ENCODE measurements at places on chromosomes 2 and 18.

DNA sequence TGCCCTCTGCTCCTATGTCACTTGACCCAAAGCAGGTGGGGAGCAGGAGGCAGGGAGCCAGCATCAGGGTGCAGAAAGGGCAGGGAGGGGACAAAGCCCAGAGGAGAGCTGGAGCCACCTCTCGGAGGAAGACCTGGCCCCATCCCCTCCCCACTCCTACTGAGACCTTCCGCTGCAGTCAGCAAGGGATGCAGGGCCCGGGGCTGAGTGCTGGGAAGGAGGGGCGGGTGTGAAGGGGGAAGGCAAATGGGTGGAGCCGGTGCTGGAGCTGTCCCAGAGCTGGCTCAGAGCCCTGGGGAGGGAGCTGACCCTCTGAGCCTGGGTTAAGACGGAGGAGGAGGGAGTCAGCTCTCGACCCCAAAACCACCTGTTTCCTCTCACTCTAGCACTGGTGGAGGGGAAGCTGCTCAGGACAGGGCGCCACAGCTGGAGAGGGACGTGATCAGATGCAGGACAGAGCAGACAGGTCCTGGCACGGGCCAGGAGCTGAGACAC lies 33.8 kb downstream of the HS1BP3 start:
- no peak for DNase-seq

GRCh38 chr2:2507417-2507997 lies 176.4 kb upstream of the MYT1L start:
- DNase-seq = no peak

- DNase-seq = no peak
Observed at GRCh38 chr2:168348076-168348475, 100.7 kb upstream of the STK39 start.

GRCh38 chr2:53756644-53757043 lies 11.0 kb upstream of the CHAC2 start:
- no peak for DNase-seq

- DNase-seq = no peak
Observed at GRCh38 chr18:31438402-31438801, 9.1 kb upstream of the DSG3 start.

GRCh38 chr2:17306706-17307105 lies 211.5 kb downstream of the RAD51AP2 start:
- no peak for DNase-seq

GRCh38 chr18:22694954-22695353 lies 238.2 kb upstream of the RBBP8 start:
- DNase-seq = no peak

DNA sequence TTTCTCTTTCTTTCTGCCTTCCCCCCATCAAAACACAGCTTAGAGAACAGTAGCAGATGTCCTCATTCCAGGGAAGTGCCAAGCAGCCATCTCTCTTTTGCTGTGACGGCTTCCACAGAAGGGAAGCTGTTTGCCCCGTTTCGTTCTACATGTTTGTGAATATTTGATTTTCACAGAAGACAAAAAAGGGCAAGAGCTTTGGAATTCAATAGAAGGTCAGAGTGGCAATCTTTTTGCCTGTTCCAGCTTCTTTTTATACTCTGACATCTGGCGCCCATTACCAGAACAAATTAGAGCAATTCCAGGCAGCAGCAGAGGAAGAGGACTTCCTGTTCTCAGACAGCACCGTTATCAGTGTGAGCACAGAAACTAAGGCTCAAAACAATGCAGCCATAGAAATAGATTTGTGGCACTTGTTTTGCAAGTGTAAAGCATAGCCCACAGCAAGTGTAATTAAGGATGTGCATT lies 79.0 kb upstream of the CDH19 start:
- no peak for DNase-seq

- no peak for DNase-seq
Observed at GRCh38 chr2:181499231-181499630, 42.0 kb downstream of the ITGA4 start.

- DNase-seq = no peak
Observed at GRCh38 chr2:57075226-57075625, 891.4 kb downstream of the CCDC85A start.

DNA sequence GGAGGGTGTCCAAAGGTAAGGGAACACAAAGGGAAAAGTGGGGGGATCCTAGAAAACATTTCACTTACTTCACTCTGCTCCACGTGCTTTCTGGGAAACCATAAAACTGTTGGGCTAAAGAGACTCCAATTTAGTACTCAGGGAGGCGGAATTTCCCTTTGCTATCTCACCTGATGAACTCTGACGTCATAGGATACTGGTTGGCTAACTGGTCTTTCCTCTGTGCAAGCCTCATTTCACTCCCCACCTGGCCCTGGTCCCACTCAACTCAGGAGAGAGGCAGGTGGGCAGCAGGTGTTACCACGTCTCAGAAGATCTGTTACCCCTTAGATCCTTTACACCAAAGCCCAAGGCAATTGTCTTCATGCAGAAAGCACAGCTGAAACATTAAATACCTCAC lies 51.8 kb upstream of the PMAIP1 start:
- DNase-seq = no peak

- DNase-seq = no peak
Observed at GRCh38 chr2:173104156-173104555, 28.5 kb downstream of the MAP3K20 start.

DNA sequence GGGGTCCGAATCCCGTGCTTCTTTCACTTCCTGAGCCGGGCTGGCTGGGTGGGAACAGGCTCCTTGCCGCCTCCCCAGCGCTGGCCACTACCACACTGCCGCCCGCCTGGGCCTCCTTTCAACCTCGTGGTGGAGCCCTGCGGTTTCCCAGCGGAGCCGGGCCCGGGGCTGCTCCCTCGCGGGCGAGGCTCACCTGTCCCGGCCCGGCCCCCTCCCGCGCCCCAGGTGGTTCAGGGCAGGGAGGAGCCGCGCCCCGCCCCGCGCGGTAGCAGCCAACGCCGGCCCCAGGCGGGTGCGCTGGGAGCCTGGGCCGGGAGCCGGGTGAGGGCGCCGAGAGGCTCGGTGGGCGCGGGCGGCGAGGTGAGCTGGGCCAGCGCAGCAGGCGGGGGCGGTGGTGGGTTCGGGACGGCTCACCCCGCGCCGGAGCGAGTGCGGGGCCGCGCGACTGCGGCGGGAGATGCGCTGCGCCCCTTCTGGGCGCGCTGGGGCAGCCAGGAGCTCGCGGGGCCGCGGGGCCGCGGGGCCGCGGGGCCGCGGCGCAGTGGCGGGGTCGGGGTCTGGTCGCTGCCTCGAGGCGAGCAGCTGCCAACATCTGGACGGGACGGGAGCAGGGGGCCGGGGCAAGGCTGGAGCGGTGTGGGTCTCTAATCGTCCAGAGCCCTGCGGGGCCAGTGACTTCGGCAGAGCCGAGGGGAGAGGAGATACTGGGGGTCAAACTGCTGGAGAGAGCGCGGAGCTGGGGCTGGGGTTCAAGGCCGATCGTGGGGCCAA lies at the start of gene LYPD6B:
Gene LYPD6B, plus strand, starts transcription at position 258 of the 771 bp plus-strand sequence. CDS start 92,250 bp downstream, outside the sequence.
- no peak for DNase-seq

GRCh38 chr2:47219970-47220369 lies 64.9 kb upstream of the STPG4 start:
- no peak for DNase-seq

DNA sequence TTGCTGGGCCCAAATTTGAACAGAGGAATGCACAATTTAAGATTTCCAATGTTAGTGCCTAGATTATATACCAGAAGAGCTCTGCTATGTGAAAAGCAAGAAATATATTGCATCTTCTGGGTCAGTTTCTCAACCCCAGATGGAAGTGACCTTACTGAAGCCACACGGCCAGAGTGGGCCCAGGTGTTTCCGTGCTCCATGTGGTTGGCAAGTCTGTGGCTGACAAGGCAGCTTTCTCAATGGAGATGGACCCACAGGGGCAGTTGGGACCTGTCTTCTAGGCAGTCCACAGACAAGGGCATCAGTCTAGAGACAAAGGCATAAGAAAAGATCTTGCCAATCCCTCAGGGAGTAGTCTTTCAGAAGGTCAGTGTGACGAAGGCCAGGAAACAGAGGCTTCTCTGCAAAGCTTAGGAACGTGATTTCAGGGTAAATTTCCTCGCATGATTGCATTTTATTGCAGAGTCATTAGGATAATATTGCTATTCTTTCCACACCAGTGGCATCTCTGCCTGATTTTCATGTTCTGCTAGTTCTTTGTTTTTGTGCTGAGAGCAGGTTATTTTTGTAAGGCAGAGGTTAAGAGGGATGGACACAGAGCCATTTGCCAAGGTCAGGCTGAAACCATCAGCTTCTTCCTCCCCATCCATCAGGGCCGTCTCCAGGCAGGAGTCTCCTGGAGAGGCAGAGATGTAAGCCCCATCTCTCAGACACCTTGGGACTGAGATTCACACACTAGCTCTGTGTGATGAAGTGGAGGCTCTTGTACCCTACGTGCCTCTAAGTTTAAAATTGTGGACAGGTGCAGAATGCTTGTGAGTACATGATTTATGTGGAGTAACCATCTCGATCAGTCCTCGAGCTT lies 202.1 kb downstream of the ANKRD30B start:
- no peak for DNase-seq

GRCh38 chr2:59866436-59866835 lies 687.0 kb downstream of the BCL11A start:
- no peak for DNase-seq

DNA sequence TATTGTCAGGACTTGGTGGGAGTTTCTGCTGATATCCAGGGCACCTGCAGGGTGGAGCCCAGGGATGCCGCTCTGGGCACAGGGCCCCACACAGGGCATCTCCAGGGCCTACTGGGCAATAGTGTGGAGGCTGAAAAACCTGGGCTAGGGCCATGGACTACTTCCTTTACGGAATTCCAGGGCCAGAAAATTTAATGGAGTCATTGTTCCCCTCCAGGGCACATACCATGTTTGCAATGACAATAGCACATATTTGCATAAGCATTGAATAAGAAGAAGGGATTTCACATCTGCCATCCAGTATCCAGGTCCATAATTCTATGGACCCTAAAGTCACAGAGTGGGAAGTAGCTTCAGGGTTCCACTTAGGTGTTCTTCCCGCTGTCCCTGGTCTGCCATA lies 103.8 kb upstream of the TPO start:
- no peak for DNase-seq

DNA sequence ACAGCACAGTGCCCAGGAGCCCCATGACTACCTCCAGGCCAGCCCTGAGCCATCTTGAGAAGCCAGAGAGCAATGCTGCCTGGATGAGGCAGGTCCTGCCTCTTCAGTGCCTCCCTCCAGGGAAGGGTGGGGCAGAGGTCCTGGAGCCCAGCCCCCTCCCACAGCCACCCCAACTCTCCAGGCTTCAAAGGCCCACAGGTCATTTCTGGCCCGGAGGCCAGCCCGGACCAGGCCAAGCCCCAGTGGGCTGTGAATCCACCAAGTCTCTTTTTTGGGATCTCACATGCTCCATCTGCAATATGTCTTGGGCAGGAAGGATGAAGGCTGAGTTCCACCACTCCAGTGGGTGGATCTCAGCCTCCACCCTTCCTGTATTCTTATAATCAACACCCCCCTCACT lies 36.7 kb downstream of the SDC1 start:
- DNase-seq = no peak

DNA sequence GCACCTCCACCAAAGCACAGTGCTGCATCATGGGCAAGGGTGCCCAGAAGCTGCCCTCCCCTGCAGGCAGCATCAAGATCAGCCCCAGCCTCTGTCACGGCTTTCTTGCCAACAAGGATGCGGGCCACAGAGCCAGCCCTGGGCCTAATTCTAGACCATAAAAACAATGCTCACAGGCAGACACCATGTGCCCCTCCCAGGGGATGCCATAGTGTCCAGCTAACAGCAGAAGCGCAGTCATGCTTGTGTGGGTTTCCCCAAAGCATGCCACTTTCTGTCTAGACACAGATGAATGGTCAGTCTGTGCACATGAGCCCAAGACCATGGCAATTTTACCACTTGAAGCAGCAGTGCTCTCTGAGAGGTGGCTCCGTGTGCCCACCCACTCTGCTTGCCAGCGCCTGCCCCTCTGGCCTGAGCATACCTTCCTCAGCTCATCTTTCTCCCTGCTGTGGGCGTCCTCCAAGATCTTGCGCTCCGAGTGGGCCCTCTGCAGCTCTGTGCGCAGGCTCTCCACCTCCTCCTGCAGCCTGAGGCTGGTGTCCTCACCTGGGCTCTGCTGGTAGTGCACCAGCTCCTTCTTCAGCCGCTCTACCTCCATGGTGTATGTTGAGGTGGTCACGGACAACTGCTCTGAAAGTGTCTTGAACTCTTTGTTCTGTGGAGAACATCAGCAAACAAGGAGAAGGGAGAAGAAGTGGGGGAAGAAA lies 81.3 kb upstream of the ACAA2 start:
- no peak for DNase-seq

DNA sequence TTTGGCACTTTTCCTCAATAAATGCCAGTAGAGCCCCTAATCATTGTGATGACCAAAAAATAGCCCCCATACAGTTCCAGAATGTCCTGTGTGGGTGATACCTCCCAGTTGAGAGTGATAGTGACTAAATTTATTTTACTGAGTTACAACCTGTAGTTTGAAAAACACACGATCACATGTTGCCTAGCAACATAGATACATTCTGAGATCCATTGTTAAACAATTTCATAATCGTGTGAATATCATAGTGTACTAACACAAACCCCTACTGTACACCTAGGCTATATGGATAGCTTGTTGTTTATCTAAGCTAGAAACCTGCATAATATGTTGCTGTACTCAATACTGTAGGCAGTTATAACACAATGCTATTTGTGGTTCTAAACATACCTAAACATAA lies 30.6 kb downstream of the KCMF1 start:
- no peak for DNase-seq

GRCh38 chr2:43707255-43708015 lies 31.2 kb upstream of the C1GALT1C1L start:
- no peak for DNase-seq

- DNase-seq = no peak
Observed at GRCh38 chr18:23228102-23229061, 93.1 kb downstream of the CABLES1 start.

DNA sequence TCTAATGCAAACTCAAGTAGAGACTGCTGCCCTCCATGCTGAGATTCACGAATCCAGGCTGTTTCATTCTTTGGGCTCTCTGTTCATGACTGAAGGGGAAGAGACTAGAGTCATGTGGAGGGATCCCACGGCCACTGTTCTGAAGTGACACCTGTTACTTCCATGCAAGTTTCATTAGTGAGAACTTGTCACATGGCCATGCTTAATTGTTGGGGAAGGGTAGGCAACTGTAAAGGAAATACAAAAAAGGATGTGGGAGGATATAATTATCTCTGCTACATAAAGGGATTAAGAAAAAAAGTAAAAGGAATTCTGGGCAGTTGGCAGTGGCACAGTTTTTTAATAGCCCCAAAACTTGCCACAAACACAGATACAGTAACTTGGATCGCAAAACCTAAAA lies 28.0 kb upstream of the PSME4 start:
- no peak for DNase-seq

GRCh38 chr2:172083628-172084394 lies 1.5 kb upstream of the DLX1 start:
- DNase-seq = no peak
